T follicular helper cell (primary cell): ENCODE measurements at places on chromosomes 7 and 10.

DNA sequence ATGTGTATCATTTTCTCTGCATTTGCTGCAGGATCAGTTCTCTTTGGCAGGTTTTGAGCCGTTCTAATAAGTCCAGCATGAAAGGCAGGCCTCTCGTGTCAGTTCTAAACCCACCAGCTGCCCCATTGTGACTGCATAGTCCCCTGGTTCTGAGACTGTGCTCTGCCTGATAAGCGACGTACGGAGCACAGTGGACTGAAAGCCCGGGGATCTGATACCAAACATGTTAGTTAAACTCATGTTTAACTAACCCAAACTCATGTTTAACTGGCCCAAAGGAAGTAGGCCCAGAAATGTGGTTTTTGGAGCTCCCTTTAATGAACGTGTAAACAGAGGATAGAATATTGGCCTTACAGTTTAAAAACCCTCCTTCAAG lies 98.0 kb upstream of the PDCD4 start:
- no peak for DNase-seq

GRCh38 chr10:27019827-27020226 lies 80.5 kb downstream of the ANKRD26 start:
- DNase-seq: no peak

DNA sequence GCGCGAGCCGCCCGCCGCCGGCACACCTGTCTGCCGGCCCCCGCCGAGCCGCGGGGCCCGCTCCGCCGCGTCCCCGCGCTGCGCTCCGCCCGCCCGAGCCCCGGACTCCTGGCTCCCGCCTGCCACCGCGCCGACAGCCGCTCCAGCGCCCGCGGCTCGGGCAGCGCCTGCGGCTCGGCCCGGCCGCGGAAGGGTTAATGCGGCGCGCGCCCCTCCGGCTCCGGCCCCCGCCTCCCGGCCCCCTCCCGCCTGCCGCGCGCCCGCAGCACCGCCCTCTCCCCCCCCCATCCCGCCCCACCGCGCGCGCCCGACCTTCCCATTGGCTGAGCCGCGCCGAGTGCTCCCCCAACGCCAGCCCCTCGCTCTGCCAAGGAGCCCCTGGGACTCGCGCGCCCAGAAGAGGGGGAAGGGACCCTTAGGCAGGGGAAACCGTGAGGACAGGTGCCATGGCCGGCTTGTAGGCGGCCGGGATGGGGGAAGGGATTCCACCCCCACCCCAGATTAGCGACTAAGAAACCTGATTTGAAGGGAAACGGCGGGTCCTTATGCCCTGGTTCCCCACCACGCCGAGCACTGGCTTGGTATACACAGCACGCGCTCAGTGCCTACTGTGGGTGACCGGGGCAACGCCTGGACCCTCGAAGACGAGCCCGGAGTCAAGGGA lies at the start of gene KCNH2:
Gene KCNH2, minus strand, starts transcription at position 196 of the 664 bp plus-strand sequence. CDS start 408 bp downstream, outside the sequence.
- peak; percentile 29 for DNase-seq

DNA sequence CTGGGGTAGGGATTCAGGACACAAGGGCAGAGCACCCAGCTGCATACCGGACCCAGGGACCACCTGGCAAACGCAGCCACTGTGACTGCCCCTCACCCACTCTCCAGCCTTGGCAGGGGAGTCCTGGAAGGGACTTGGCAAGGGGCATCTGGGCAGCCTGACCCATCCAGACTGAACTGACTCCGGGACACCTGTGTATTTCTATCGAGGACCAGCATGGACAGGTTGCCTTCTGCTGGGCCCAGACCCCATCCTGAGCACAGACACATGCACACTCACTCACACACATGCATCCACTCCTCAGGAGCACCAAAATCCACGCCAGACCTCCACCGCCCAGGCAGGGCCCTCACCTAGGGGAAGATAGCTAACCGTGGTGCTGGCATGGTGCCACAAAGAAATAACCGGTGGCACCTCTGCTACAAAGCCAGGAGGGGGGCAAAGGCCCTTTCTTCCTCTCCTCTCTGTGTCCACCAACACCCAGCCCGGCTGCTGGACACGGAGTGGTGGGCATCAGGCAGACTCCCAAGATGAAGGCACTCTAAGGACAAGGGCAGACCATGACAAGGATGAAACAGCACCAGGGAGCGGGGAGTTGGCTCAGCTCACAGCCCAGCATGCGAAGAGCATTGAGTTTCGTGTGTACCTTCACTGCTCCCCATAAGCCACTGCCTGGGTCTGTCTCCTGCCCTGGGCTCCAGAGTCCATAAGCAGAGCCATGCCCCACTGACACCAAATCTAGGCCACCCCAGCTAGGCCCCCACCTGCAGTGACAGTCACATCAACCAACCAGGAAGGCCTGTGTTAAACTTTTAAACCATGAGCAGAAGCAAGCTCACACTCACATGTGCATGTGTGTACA lies 35.3 kb downstream of the KCNH2 start:
- no peak for DNase-seq

GRCh38 chr7:27161214-27161720 lies 4.1 kb downstream of the HOXA9 start:
- no peak for DNase-seq

DNA sequence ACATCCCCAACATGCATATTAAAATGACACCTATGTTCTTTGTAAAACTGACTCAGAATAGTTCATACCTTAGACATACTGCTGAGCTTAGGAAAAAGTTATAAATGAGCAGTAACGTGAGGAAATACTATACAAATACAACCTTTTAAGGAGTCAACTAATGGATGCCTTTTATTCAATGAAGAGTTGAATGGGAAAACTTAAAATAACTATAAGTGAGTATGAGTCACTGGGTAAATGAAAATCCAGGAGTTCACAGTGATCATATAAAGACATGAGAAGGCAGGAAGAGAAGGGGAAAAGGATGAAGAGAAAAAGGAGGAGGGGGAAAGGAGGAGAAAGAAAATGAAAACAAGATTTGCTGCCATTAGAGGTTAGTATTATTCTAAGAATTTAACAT lies 157.8 kb upstream of the PCDH15 start:
- DNase-seq: no peak

GRCh38 chr7:45568536-45569289 lies 5.5 kb upstream of the ADCY1 start:
- no peak for DNase-seq

GRCh38 chr7:117210397-117210796 lies 112.5 kb downstream of the WNT2 start:
- DNase-seq: no peak

- DNase-seq: no peak
Measured at GRCh38 chr7:3427957-3428356, 126.9 kb downstream of the SDK1 start.

DNA sequence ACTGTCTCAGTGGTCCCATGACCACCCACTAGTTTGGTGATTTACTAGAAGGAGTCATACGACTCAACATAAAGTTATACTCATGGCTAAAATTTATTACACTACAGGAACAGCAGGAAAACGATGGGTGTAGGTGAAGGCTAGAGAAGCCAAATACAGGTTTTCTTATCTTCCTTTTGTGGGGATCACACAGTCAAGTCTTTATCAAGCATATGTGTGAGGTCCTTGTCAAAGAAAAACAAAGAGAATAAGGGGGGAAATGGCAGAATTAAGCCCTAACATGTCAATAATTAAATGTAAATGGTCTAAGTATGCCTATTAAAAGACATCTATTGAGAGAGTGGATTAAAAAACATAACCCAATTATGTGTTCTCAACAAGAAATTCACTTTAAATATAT lies 47.8 kb upstream of the UBN2 start:
- DNase-seq: no peak

- DNase-seq: no peak
Measured at GRCh38 chr7:81802251-81802650, 32.4 kb upstream of the HGF start.

GRCh38 chr10:44011603-44011981 lies 362.9 kb upstream of the ZNF32 start:
- DNase-seq: no peak

DNA sequence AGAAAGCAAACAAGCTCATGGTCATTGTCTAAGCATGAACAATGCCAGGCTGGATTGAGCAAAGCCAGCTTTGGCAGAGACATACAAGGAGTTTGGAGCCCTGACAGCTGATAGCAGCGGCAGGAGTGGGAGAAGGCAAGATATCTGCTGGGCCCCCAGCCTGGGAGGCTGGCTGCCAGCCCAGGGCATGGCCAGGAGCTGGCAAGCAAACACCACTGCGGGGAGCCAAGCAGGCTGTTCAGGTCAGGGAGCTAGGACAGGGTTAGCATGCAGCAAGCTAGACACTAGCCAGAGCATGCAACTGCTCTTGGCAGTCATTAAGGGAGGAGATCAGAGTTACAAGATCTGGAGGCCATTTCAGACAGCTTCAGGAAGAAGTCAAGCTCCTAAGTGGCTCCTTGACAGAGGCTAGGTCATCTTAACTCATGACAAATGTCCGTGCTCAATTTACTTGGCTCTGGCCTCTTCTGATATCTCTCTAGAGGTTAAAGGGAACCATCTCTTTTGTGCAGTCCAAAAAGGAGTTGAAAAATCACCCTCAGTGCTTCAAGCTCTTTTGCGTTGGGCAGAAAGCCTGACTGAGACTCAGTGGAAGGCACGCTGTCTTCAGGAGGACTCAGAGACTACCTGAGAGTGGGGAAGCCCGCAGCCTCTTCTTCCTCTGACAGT lies 436.8 kb upstream of the C7orf33 start:
- no peak for DNase-seq

- DNase-seq: no peak
Measured at GRCh38 chr10:112517451-112517862, 70.4 kb downstream of the VTI1A start.

DNA sequence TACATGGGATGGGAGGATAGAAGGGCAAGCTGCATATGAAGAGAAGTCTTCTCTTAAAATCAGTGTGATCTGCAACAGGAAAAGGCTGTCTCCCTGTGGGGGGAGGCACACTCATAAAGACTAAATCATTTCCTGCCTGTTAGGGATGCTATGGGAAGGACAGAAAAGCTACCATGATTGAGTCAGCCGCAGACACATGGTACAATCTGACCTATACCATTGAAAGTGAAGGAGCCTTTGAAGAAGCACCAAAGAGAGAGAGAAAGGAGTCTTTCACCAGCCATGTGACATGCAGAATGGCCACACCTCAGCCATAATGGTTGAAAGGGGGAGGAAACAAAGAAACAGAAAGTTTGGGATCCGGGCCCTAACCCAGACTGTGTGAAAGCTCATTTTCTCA lies 29.1 kb downstream of the NUDCD3 start:
- no peak for DNase-seq

GRCh38 chr7:117323851-117324711 lies 1.2 kb upstream of the WNT2 start:
- DNase-seq: no peak

GRCh38 chr7:140435252-140435895 lies 31.5 kb downstream of the RAB19 start:
- no peak for DNase-seq

DNA sequence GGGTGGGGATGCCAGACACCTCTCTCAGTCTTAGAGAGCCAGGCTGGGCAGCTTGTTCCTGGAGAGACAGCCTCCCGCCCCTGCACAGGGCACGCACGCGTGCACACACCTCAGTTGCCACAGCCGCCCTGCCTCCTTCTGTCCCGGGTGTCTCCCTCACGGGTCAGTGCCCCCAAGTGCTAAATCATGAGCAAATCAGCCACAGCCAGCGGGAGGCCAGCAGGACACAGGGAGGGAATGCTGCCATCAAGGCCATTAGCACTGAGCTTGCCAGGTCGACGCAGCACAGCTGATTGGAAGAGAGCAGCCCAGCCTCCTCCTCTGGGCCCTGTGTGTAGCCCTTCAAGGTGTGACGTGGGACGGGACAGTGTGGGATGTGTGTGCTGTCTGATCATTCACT lies 130.4 kb downstream of the CDH23 start:
- no peak for DNase-seq

GRCh38 chr10:30182191-30183054 lies 123.0 kb upstream of the JCAD start:
- DNase-seq: no peak

DNA sequence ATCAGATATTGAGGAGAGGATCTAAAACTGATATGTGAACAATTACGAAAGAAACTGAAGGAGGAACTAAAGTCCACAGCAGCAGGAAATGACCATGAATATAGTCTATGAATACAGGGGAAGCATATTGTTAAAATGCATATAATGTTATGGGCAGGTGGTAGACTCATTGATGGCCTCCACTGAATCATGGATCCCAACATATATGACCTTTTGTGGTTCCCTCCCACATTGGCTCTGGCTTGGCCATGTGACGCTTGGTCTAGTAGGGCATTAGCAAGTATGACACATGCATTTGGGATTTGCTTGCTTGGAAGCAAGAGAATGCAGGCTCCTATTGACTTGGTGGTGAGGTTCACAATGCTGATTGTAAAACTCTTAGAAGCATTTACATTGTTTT lies 55.2 kb upstream of the RAB18 start:
- DNase-seq: no peak

DNA sequence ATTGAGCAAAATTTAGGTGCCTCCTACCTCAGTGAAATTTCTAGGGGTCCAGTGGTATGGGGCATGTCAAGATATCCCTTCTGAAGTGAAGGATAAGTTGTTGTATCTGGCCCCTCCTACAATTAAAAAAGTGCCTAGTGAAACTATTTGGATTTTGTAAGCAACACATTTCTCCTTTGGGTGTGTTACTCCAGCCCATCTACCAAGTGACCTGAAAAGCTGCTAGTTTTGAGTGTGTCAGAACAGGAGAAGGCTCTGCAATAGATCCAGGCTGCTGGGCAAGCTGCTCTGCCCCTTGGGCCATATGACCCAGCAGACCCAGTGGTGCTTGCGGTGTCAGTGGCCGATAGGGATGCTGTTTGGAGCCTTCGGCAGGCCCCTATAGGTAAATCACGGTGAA lies 46.0 kb downstream of the PTPRE start:
- DNase-seq: no peak

- no peak for DNase-seq
Measured at GRCh38 chr10:17195083-17195482, 6.4 kb downstream of the TRDMT1 start.

DNA sequence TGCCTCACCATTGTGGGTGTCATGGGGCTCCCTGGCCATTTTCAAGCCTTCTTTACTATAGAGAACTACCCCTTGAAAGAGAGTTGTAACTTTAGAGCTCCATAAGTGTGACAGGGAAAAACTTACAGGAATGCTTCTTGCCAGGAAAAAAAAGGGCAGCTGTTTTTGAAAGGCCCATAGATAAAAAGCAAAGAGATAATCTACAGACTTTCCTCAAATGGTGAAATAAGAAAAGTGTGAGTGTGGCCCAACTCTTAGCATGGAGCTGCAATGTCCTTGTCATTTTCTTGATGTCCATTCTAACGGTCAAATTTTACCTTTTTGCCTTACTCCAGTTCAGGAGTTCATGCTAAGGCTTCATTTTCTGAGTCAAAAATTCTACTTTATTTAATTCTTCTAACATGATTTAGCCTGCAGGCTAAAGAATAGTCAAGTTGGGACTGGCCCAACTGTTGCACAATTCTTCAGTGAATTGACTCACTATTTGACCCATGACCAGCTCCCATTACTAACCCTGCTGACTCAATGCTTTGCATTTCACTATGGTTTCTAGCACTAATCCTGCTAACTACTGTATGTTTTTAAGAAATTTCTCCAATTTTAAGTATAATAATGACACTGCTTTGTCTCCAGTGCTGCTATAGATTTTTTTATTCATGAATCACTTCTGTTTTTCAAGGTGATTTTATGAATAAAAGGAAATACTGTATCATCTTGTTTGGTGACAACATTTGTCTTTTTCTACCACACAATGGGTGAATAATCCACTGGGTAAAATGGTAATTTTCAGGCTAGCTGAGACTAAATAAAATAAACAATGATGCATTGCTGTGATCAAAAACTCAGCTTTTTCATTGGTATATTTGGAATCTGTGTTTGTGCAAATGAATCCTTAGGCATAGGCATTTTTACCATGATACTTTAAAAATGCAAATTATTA lies 41.4 kb upstream of the SGCE start:
- DNase-seq: no peak
